Cerebellum (tissue), 4 donors: ENCODE measurements at places on chromosomes 3 and 15.

- peak; percentile 67 for DNase-seq
Measured at GRCh38 chr3:96813820-96814650, at the start of gene EPHA6. EPHA6 (plus strand) TSS chr3:96814594.

- no peak for DNase-seq
Measured at GRCh38 chr3:107772016-107772415, 249.3 kb downstream of the BBX start.

DNA sequence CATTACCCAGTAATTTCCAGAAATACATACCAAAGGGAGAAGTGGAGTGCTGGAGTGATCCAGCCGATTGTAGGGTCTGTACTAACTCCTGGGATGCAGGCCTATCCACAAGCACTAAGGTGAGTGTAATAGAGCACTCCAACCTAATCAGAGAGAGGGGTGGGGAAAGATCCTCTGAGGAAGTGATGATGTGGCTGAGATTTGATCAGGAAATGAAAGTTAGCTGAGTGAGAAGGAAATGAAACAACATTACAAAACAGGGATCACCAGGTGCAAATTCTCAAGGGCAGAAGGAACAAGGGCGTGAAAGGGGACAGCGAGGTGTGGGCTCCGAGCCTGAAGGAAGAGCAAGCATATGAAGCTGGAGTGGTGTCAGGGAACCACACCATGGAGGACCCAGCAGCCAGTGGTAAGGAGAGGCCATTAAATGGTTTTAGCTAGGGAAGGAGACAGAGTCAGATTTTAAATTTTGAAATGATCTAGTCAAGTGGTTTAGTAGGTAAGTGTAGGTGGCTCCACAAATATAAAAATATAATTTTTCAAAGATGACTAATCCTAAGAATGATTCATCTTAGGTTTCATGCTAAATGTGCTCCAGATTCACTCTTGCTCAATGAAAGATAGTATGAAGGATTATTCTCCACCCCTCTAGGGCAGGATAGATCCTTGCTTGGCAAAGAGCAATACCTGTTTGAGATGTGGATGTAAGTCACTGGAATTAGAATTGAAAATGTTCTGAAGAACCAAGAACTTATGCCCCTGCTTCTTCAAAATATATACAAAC lies 348.7 kb downstream of the TBL1XR1 start:
- no peak for DNase-seq

DNA sequence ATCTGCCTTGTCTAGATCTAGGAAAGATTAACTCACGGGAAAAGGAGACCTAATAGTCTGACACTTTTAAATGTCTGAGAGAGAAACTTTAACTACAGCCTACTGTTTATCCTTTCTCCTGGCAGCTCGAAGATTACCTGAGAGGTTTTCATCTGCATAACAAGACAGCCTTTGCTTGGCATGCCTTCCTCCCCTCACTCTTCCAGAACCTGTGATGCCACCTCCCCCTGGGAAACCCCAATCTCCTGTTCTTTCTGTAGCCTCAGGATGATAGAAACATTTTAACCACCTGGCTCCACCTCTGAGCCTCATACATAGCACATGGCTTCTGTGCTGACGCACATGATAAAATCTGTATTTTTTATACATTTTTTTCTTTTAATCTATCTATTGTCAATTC lies 420.8 kb downstream of the CNTN6 start:
- DNase-seq = no peak

GRCh38 chr15:85583923-85584390 lies 203.6 kb downstream of the AKAP13 start:
- DNase-seq = no peak

DNA sequence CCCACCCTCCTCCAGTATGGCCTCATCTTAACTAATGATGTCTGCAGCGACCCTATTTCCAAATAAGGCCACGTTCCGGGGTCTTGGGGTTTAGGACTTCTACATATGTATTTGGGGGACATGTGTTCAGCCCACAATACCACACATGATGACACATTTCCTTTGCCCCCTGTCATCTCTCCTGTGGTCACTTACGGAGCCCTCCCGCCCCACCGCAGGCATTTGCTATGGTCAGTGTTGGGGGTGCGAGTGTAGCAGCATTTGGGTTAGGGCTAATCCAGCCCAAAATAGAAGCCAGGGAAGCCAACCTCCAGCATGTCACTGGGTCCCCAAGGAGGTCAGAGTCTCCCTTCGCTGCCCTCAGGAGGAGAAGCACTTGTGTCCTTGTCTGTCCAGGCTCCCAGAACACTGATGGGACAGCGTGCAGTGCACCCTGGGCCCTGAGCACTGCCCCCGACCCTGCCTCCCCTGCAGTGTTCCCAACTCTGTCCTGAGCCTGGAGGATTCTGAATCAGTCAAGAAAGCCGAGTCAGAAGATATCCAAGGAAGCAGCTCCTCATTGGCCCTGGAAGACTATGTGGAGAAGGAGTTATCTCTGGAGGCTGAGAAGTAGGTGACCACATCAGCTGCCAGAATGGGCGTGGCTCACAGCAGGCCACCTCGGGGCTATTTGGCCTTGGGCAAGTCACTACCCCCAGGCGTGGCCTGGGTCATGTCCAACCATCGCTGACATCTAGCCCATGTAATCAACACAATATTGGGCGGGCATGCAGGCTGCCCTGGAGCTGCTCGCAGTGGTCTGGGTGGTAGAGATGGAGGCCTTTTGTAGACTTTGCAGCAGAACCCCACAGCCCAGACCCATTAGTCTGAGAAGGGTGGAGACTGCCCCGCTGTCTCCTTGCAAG lies 46.9 kb upstream of the FGD5 start:
- DNase-seq = no peak

DNA sequence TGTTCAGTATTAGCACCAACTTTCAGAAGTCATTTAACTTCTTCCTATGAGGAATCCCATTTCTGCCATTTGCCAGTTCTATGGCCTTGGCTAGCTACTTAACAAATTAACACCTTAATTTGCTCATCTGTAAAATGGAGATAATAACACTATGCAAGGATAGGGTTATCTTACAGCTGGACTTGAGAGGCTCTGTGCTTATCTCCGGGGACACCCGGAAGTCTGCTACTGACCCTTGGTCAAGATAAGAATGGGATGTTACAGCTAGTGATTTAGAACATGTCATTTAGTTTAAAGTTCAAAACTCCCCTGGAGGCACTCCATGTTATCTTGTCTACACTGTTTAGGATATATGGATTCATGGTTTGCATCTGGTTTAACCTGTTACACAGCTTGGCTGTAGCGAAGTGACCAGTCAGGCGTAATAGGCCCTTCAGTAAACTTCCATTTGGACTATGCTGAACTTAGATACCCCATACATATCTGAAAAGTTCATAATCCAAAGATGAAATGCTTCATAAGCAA lies 156.0 kb upstream of the CD96 start:
- DNase-seq = no peak

DNA sequence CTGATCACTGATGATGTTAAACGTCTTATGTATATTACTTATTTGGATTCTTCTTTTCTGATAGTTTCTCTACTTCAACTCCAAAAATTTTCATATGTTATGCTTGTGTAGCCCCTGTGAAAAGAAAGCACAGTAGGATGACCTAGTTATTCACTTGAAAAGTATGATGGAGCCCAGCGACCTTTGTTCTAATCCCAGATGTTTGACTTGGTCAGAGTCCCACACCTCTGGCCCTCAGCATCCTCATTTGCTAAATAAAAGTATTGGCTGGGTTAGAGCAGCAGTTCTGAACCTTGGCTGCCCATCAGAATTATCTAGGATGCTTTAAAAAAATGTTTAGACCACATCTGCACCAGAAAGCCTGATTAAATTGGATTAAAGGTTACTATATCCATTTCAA lies 173.7 kb downstream of the ATG7 start:
- no peak for DNase-seq

- DNase-seq = no peak
Measured at GRCh38 chr15:92663250-92663951, 7.8 kb upstream of the FAM174B start.

GRCh38 chr3:147425388-147425850 lies 16.3 kb downstream of the ZIC1 start:
- DNase-seq = no peak

DNA sequence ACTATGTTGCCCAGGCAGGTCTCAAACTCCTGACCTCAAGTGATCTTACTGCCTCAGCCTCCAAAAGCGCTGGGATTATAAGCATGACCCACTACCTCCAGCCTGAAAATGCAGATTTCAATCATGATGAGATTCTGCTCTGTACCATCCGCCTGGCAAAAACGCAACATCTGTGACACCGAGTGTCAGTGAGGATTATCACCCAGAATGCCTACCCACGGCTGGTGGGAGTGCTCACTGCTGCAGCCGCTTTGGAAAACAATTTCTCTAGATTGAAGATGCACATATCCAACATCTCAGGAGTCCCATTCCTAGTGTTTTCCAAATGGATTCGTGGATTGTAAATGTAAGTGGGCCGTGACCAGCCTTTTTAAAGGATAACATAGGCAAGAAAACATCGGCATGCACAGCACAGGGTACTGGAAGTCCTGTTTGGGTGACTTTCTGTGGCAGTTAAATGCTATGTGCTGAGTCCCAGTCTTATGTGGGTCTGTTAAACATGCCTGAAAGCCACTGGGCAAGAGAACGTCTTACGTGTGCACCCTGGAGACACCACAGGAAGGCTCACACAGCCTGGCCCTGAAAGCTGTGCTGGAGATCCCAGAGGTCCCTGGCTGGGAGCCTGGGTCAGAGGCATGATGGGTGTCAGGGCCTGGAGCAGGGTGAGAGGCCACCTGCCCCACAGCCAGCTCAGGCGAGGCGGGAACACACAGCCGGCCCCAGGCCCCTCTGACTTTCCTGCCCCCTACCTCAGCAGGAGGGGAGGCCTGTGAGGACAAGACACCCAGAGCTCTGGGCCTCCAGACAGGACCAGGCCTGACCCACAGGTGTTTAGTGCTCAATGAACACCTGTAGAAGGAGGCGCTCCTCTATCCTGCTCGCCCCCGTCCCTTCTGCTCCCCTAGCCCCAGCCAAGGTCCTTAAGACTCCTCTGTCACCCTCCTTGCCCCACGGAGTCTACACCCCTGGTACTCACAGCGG lies 918 bp downstream of the PRSS50 start:
- no peak for DNase-seq

- no peak for DNase-seq
Measured at GRCh38 chr3:58416191-58416590, 17.4 kb downstream of the PDHB start.

DNA sequence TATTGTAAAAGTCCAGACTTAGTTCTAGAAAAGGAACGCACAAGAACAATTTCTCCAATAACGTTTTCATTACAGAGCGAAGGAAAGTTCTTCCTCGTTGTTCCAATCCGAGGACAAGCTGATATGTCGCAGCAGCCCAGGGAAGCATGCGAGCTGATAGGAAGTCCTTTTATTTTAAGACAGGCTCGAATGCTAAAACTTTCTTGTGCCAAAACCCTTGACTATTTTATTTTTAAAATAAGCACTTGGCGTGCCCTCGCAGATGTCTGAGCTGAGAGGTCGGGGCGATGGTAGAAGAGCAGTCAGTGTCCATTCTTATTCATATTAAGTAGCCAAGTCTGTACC lies 433 bp upstream of the MITF start:
- DNase-seq = peak; percentile 2

- DNase-seq = peak; percentile 42
Measured at GRCh38 chr3:63979093-63979885, 44.0 kb downstream of the PSMD6 start.
